ENCODE measurements at places on chromosomes 1 and 21.

DNA sequence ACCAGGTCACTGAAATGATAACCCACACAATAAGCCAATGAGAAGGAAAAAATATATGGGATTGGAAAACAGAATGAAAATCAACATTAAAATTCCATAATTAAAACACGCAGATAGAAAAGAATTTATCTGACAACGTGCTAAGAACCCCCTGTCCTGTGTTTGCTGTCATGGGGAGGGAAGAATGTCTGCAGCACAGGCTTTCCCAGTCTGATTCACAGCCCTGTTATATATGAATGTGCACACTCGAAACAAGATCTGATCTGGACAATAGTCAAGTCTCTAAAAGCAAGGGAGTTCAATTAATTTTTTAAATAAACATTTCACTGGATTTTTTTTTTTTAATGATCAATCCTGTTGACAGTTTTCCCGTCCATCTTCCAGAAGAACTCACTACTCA, 220.0 kb downstream of the RERE start:
- DNase-seq: no peak

DNA sequence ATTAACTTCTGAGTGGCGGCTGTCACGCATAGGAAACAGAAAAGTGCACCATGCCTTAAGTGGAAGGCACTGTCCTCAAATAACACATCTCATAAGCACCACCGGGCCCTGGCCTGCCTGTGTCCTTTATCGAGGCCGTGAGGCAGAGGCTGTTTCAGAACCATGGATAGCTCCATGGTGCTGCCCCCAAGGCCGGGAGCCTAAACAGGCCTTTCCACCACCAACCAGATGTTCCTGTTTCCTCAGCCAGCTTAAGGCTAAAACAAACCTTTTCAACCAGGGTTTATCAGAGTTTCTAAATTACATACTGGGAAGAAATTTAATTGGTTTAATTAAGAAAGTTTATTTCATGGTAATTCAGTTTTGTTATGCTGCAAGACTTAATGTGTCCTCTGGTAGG, 114.4 kb downstream of the DMRTA2 start:
- DNase-seq: peak; percentile 0

GRCh38 chr21:31489014-31489413, 145.0 kb upstream of the TIAM1 start:
- DNase-seq: no peak

DNA sequence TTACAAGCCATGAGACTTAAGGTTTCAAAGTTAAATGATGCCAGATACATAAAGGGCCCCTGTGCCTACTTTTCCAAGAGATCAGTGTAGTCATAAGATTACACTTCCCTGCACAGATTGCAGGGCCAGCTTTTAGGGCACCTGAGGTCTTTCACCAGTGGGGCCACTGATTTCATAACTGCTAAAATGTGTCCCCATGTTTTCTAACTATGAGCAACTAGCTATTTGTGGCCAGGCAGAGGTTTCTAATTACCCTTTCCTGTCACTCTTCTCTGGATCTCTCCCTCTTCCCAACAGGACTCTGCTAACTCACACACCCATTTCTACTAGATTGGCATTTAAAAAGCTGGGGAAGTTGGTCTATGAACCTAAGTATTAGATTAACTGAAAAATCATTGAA, 207.1 kb upstream of the SGIP1 start:
- no peak for DNase-seq

- DNase-seq: no peak
Measured at GRCh38 chr1:230127105-230128054, 60.3 kb downstream of the GALNT2 start.

GRCh38 chr1:236861560-236862218, 66.6 kb downstream of the MTR start:
- no peak for DNase-seq

- no peak for DNase-seq
Measured at GRCh38 chr21:37224861-37225839, 42.0 kb downstream of the VPS26C start.

DNA sequence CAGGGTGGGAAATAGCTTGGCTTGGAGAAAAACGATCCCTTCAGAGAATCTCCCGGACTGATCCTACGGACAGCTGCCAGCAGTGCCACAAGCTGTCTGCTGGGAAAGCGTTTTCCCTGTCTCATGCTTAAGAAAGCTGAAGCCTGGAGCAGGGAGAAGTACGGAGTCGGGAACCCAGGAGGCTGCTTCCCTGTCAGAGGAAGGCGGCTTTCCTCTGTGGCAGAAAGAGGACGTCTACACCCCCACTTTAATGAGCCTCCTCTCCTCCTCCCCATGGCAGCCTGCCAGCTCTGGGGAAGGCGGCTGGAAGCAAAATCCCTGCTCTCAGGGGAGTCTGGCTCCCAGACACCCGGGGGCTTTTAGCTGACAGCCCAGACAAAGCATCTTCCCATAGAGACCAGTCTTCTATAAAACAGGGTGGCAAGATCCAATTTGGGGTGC, 7.3 kb downstream of the KIF21B start:
- DNase-seq: no peak

GRCh38 chr1:91054780-91055481, 33.1 kb upstream of the ZNF644 start:
- DNase-seq: no peak

DNA sequence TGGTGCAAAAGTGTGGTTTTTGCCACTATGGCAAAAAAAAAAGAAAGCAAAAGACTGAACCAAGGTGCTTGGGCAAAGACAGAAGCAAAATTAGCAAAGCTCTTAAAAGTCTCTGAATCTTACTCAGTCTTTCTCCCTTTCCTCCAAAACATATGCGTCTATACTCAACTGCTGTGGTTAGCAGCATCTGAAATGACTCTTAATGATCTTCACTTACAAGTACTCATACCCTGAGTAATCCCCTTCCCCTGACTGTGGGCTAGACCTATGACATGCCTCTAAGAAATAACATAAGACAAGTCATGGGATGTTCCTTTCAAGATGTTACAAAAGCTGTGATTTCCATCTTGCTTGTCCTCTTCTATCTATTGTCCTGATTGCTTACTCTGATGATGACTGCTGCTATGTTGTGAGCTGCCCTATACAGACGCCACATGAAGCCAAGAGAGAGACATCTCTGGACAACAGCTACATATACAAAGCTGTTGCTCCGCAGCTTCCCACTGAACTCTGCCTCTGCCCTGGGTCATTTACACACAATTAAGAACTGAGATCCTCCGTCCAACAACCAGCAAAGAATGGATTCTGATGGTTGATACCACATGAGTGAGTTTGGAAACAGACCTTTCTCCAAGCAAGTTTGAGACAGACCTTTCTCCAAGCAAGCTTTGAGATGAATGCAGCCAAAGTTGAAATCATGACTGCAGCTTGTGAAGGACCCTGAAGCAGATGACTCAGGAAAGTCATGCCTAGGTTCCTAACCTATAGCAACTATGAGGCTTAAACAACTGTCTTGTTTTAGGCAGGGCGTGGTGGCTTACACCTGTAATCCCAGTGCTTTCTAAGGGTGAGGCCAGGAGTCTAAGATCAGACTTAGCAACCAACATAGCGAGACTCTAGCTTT, 55.2 kb downstream of the PUM1 start:
- peak; percentile 41 for DNase-seq

DNA sequence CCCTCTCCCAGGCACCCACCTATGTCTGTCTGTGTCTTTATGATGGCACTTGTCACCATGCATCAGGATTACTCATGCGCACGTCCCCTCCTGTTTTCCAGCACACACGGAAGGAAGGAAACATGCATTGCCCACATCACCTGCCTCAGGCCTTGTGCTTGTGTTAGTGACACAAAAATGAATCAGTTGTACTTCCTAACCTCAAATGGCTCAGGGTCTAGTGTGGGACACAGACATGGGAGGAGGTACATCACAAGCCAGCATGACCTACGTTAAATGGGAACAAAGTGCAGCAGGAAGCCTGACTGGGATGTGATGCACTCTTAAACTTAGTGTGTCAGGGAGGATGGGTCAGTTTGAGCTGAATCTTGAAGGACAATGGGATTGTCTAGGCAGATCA, 126.7 kb downstream of the TRABD2B start:
- DNase-seq: no peak

DNA sequence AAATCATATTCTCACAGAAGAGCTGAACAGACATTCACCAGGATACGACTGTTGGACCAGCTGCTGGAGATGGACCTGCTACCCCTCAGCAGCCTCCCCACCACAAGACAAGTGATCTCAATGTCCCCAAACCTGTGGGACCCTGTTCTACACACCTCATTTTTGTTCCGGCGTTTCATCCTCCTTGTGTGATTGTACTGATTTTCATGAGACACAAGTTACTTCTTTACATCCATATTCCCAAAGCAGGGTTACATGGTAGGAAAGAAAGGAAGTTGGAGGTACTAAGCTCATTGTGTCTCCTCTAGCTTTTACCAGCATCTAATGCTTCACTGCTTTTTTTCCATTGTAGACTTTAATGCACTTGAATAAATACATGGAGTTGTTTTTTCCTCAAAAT, 8.7 kb downstream of the ADAMTS1 start:
- DNase-seq: no peak

- no peak for DNase-seq
Measured at GRCh38 chr21:39263372-39263771, 50.1 kb downstream of the BRWD1 start.

DNA sequence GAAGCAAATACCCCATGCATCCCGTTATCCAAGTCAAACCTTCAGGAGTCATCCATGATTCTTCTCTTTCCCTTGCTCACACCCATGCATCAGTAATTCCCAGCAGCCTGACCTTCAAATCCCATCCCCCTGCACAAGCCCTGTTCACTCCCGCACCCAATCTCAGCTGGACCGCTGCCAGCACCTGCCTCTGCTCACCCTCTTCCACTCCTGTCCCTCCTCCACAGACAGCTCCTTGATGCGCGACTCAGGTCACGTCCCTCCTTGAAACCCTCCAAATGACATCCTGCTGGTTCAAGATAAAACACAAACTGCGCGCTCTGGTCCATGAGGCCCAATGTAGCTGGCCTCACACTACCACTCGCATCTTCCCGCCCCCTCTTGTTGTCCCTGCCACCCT, 43.4 kb upstream of the MPZL1 start:
- no peak for DNase-seq

DNA sequence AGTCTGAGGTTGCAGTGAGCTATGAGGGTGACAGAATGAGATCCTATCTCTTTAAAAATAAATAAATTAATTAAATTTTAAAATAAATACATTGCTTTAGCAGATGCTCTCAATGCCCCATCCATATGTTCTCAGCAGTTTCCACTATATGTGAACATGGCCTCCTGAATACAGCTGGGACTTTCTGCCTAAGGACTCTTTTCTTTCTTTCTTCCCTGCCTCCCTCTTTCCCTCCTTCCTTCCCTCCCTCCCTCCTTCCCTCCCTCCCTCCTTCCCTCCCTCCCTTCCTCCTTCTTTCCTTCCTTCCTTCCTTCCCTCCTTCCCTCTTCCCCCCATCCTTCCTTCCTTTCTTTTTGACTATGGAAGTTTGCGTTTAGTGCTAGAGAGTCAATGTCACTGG, 10.2 kb upstream of the GRIK1 start:
- no peak for DNase-seq

- DNase-seq: no peak
Measured at GRCh38 chr1:65759516-65759915, 33.2 kb upstream of the PDE4B start.

- no peak for DNase-seq
Measured at GRCh38 chr1:229841230-229841629, 215.2 kb downstream of the URB2 start.

DNA sequence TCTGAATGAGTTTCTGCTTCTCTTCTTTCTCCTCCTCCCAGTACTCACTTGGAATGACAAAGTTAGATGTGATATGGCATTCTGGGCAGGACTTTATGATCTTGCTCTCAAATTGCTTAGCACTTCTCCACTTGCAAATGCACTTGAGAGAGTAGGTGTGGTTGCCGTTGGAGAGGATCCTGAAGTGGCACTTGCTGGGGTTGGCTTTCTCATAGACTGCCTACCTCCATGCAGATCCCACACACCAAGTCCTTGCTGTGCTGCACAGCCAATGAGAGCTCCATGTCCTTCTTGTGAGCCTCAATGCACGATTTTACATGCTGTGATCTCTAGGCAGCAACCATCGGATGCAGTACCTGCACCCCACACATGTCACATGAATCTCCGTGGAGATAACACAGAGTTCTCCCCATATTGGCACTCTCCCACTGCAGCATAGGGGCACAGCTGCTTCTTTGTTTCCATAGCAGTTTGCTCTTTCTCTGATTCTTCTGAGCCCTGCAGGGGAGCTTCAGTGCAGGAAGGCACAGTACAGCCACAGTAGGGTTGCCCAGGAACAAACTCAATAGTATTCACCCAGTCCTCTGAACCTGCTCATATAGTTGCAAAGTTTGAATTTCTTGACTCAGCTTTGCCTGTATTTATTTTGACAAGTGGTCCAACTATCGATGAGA, 45.2 kb downstream of the ZNF691 start:
- DNase-seq: no peak

GRCh38 chr1:246567646-246568235, 1.5 kb downstream of the CNST start:
- no peak for DNase-seq
